Suppressor macrophage treated with lipopolysaccharide for 4 hours (primary cell): ENCODE measurements at places on chromosomes 11 and 22.

GRCh38 chr11:33910296-33910957 lies 18.6 kb upstream of the LMO2 start:
- no peak for DNase-seq

DNA sequence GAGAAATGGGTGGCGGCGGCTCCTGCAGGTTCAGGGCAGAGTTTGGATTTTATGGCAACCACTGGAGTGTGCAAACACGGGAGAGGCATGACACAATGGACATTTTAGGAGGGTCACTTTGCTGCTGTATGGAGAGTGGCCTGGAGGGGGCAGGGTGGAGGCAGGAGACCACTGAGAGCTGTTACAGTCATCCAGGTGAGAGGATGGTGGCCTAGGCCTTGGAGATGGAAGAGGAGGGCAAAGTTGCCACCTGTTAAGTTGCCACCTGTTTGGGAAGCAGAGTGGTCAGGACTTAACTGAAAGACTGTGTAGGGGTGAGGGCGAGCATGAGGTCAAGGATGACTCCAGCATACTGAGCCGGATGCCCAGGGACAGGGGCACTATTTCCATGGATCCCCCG lies 2.3 kb upstream of the RAD9A start:
- no peak for DNase-seq

- DNase-seq: no peak
These were observed 9.9 kb downstream of the RDX start for GRCh38 chr11:110286298-110287040.

- DNase-seq: no peak
These were observed 39.4 kb downstream of the C22orf42 start for GRCh38 chr22:32119568-32120235.

DNA sequence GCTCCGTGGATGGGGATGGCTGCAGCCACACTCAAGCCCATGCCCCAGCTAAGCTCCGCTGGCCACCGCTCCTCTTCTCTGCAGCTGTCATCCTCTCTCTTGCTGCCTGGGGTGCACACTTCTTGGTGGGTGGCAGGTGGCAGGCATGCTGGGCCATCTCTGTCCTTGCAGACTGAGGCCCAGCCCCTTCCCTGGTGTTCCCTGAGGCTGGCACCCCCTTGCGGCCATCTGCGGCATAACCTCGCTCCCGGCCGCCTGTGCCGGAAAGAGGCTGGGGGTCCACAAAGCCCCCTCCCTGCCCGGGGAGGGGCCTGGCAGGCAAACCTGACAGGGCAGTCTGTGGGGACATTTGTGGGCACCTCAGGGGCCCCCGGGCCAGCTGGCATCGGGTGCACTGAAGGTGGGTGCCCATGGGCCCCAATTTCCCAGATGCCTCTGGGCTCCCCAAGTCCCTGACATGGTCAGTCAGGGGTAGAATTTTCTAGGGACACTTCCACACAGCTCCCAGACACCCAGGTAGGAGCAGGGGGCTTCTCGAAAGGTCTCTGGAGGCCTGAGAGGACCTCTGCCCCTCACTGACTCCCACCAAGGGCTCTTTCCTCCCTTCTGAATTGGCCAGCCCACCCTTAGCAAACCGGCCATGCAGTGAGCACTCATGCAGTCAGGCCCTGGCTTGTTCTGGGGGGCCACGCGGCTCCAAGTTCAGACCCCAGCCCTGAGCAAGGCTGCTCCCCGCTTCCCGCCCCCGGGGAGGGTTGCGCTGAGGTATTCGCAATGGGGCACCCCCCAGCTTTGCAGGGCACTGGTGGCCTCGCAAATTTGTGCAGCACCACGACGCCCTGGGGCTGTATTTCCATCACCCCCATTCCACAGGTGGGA lies 23.5 kb upstream of the TH start:
- DNase-seq: peak; percentile 61

DNA sequence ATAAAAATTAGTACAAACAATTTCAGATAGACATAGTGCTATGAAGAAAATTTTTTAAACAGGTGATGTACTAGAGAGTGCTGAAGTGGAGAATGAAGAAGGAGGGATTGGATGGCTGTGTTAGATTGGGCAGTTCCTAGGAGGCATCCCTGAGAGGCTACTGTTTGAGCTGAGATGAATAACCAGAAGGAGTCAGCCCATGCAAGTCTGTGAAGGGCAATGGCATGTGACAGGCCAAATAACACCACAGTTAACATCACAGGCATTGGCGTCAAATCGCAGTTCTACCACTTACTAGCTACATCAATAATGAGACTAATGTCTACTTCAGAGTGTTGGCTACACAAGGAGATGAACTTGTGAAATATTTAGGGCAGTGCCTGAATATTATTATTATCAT lies 35.4 kb downstream of the HORMAD2 start:
- DNase-seq: no peak

GRCh38 chr11:86118253-86118652 lies 49.4 kb upstream of the PICALM start:
- DNase-seq: no peak
